Hippocampal formation (tissue), 2 donors: ENCODE measurements at places on chromosomes 2 and 18.
A peak's percentile ranks its signal among the peaks of the same experiment; 100 is the strongest.

DNA sequence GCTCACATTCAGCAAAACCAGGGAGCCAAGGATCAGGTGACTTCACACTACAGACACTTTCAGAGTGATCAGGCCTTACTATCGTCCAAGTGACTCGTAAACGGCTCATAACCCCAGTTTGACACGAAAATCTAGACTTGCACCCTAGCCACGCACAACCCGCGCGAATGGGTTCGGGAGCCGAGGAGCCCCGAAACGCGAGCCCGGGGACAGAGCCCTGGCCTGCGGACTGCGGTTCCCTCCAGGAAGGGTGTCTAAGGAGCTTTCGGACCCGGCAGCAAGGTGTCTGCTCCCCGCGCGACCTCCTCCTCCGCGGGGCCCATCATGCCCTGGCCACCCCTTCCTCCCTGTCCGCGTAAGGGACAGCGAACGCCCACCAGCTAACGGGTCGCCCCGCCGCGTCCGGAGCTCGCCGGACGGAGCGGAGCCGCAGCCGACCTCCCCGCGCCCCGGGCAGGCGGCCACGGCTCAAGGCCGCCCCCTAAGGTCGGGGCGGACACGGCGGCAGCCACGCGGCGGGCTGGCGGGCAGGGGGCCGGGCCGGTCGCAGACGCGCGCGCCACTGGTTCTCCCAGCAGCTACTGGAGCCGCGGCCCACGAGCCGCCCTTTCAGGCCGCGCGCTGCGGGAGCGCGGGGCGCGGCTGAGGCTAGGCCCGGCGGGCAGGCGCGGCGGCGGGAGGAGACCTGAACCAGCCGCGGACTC lies 575 bp downstream of the ATL2 start:
- DNase-seq = peak; percentile 45

- DNase-seq = no peak
These were observed 88.3 kb downstream of the INSIG2 start for GRCh38 chr2:118176601-118177000.

- no peak for DNase-seq
These were observed 170.0 kb downstream of the CERS6 start for GRCh38 chr2:168626096-168626495.

DNA sequence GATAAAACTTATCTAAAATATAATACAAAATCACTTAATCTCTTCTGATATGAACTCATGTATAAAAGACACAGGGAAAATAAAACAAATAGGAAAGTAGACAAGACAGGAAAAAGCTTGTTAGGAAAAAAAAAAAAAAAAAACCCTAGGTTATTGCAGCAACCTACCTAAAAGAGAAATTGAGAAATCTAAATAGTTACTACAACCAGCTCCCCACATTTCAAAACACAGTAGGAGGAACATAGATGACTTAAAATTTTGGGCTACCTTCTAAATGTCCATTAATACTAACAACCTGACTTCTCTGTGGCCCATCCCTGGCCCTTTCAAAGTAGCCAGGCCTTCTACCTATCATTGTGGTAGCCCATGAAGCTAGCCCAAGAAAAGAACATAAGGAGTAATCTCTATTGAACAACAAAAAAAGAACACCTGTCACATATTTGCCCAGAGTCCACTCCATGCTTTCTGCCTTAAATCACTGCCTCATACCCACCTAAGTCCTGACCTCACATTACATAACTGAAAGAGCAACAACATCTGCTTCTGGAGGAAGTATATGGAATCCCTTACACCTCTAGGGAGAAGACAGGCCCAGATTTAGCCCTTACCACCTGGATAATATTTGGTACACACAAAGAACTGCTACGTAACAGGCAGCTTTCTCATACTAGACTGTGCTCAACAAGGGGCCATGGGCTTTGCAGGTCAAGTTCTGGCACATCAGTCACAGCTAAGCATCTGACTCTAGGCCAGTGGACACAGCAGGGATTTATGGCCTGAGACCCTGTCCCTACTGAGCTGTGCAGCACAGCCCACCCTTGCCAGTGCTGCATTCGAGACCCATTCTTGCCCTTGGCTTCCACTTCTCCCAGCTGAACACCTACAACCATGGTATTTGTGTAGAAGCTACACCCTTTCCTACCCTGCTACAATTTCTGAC lies 8.5 kb downstream of the SUCLG1 start:
- DNase-seq = no peak

DNA sequence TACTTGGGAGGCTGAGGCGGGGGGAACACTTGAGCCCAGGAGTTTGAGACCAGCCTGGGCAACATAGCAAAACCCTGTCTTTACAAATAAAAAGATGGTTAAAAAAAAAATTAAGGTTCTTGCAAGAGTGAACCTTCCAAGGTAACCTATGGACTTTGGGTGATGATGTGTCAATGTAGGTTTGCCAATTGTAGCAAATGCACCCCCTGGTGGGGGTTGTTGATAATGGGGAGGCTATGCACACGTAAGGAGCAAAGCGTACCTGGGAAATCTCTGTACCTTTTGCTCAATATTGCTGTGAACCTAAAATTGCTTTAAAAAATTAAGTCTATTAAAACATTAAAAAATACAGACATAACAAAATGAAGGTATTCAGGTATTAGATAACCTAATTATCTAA lies 70.4 kb downstream of the CWC22 start:
- DNase-seq = no peak

GRCh38 chr2:64063454-64063853 lies 44.2 kb upstream of the VPS54 start:
- no peak for DNase-seq

DNA sequence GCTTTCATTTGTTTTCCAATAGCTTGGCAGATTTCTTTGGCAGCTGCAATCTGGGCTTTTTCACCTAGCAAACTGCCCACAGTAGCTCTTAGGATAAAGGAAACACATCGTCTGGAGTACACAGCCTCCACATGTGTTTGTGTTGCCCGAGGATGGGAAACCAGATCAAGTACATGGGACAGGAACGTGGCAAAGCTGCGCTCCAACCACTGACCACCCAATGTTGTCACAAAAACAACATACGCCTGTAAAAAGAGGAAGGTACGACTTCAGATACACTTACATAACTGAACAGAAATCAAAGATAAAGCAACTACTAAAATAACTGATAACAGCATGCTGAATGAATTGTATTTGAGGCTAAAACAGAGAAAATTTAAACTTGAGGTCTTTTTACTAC lies 15.5 kb downstream of the HEATR5B start:
- no peak for DNase-seq

- DNase-seq = no peak
These were observed 7.8 kb upstream of the RAB31 start for GRCh38 chr18:9700261-9700796.

DNA sequence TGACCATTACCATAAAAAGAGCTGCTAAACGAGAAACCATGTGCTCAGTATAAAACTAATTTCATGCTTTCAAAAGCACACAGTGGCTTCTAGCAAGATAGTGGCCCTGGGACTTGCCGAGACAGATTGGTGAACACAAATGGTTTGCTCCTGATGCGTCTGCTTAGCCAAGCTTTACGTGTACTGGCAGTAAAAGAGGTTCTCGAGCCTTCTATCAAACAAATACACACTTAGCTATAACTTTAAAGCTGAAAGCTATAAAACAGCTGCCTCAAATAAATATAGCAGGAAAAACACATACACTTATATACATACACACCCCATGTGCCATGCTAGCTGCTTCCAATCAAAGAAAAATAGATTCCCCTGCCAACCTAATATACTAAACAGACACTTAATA lies 117.0 kb downstream of the ZNF385B start:
- no peak for DNase-seq

- no peak for DNase-seq
These were observed 266.3 kb upstream of the AGAP1 start for GRCh38 chr2:235227590-235227989.
